ENCODE measurements at places on chromosomes 13 and 19. TPM values are rescaled to one million over a fixed set of nuclear protein-coding genes. Genes with fewer than 3 reads are reported as not detected.

GPR4 gene
- 15.6 TPM for total RNA-seq

RNASEH2B gene
- 56.3 TPM for total RNA-seq

- H3K27ac ChIP-seq = no peak overlapping the region
- no peak for DNase-seq
- no peak overlapping the region for H3K4me3 ChIP-seq
- H3K36me3 ChIP-seq = no peaks in the 10 kb centered on the region
- no peaks in the 10 kb centered on the region for H3K27me3 ChIP-seq
- no peaks in the 10 kb centered on the region for H3K4me1 ChIP-seq
Observed at GRCh38 chr13:85277748-85278147, 521.5 kb downstream of the SLITRK6 start.

GRCh38 chr19:18871543-18871942, 24.4 kb downstream of the CERS1 start:
- H3K27me3 ChIP-seq = no peaks in the 10 kb centered on the region
- H3K4me3 ChIP-seq = no peak overlapping the region
- no peak overlapping the region for H3K27ac ChIP-seq
- no peaks in the 10 kb centered on the region for H3K4me1 ChIP-seq
- peaks cover 3% of the 10 kb centered on the region for H3K36me3 ChIP-seq
- no peak for DNase-seq

DNA sequence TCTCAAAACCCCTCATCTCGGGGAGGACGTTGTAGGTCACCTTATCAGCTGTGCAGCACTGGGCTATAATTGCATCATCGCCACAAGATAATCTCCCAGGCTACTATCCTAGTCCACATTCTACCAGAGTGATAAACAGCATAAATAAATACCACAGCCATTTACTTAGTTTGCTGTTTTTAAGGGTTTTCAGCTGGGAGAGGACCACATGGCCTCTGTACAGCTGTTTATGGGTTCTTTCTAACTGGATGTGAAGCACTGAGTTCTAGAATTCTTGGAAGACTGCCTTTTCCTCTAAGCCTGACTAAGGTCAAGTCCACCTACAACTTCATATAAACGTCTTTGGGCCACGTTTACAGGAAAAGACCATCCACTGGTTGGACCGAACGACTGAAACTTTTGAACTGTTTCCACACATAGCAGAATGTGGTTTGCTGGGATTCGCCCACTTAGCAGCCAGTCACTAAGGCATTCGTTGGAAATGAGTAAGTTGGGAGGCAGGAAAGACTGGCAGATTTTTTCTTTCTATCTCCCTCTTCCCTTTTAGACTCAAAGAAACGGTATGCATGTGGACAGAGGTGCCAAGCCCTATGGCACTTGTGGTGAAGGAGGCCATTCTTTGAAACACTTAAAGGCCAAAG, 752.5 kb upstream of the SGCG start:
- no peak for DNase-seq
- no peaks in the 10 kb centered on the region for H3K27me3 ChIP-seq
- H3K36me3 ChIP-seq = no peaks in the 10 kb centered on the region
- no peak overlapping the region for H3K27ac ChIP-seq

DNA sequence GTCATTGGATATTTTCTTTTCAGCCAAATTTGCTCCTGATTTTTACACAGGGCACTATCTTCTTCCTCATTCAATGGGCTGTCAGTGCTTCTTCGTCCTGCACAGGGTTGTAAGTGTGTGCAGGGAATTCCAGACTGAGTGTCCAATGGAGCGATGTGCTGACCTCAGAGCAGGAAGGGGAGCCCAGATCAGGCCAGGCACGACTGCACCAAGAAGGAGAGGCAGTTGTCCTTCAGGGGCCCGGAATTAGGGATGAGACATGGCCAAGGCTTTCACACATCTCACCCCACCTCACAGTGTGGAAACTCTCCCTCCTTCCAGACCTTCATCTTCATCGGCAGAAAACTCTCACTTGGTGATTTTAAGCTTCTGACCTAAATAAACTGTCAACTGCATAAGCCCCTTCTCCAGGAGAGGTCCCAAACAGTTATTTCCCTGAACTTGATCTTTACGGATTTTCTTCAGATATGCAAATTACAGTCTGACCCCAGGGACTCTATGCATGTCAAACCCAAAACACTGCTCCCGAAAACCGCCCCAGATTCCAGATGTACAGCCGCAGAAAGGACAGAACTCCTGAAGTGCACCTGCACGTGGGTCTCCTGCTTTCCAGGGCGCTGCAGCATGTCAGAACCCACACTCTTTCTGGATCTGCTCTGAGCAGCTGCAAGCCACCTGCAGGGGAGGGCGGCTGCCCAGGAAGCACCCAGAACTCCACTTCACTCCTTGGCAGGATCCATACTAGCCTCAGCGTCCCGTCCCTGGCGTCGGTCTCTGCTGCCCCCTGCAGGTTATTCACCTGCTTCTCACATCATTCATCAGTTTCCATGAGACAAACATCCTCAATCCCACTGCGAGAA, 625 bp upstream of the ZNF20 start:
- H3K4me1 ChIP-seq = peaks cover 25% of the 10 kb centered on the region
- peak overlapping the region; percentile 71 for H3K27ac ChIP-seq
- H3K4me3 ChIP-seq = peak overlapping the region; percentile 77
- peaks cover 3% of the 10 kb centered on the region for H3K36me3 ChIP-seq
- peaks cover 2% of the 10 kb centered on the region for H3K27me3 ChIP-seq

Data from tibial nerve (tissue), 4 donors.